ENCODE measurements at places on chromosomes 16 and 17. TPM values are rescaled to one million over a fixed set of nuclear protein-coding genes. Genes with fewer than 3 reads are reported as not detected.

GRCh38 chr17:39752241-39752881 lies 14.6 kb downstream of the GRB7 start:
- DNase-seq = no peak

DNA sequence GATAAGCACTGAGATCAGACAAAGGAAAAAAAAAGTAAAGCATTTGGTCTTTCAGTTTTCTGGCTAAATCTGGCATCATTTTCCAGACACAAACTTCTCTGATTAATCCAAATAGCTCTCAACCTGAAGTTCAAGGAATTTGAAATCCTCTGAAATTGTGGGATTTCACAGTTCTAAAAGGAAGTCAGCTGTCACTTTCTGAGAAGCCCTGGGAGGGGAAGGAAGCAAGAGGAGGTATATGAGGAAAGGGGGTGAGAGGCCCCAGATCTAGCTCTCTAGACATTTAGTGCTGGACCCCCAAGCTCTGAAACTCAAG lies 17.5 kb upstream of the HOXB9 start:
- no peak for DNase-seq

- peak; percentile 61 for DNase-seq
Measured at GRCh38 chr17:76710863-76711611, at the start of gene MXRA7. MXRA7 (minus strand) TSS chr17:76710965; CDS start chr17:76710946, 19 bp downstream.

- DNase-seq = peak; percentile 11
Measured at GRCh38 chr17:1830288-1830687, 483 bp downstream of the RPA1 start.

DNA sequence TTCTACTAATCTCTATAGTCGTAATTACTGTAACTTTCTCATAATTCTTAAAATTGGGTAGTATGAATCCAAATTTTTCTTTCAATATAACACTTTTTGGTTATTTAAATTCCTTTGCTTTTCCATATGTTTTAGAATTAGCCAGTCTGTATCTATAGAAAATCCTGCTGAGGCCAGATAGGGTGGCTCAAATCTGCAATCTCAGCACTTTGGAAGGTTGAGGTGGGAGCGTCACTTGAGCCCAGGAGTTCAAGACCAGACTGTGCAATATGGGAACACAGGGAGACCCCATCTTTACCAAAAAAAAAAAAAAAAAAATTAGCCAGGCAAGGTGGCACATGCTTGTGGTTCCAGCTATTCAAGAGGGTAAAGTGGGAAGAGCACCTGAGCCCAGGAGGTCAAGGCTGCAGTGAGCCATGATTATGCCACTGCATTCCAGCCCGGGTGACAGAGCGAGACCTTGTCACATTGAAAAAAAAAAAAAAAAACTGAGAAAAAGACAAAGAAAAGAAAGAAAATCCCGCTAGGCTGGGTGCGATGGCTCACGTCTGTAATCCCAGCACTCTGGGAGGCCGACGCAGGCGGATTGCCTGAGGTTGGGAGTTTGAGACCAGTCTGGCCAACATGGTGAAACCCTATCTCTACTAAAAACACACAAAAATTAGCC lies 9.3 kb downstream of the TERF2 start:
- DNase-seq = no peak

- DNase-seq = peak; percentile 43
Measured at GRCh38 chr17:8029121-8029520, 9.7 kb upstream of the ALOX15B start.

DNA sequence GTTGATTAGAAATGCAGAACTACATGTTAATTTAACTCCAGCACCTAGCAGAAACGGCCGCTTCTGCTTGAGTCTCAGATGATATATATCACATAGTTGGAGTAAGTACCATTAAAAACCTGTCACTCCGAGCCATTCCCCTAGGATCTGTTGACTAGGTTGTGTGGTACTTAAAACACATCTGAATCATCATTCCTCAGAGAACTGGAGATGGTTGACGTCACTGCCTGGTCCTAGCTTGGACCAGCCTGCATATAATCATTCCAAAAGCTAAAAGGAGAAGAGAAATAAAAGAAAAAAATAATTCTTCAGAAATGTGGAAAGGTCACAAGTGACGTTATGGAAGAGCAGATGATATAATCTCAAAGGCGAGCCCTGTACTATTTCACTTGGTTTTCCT lies 31.3 kb upstream of the RASL10B start:
- DNase-seq = peak; percentile 65

DNA sequence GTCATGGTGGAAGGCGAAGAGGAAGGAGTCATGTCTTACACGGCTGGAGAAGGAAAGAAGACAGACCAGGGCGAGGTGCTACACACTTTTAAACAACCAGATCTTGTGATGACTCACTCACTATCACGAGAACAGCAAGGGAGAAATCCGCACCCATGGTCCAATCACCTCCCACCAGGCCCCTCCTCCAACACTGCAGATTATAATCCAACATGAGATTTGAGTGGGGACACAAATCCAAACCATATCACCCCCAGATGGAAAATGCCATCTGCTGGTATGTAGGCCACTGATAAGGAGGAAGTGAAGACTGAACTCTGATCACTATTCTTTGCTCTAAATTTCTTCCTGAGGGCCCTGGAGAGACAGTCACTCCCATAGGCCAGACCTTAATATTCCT lies 7.5 kb upstream of the ITGAX start:
- no peak for DNase-seq

- no peak for DNase-seq
Measured at GRCh38 chr17:43984521-43984920, 19.9 kb upstream of the NAGS start.

DNA sequence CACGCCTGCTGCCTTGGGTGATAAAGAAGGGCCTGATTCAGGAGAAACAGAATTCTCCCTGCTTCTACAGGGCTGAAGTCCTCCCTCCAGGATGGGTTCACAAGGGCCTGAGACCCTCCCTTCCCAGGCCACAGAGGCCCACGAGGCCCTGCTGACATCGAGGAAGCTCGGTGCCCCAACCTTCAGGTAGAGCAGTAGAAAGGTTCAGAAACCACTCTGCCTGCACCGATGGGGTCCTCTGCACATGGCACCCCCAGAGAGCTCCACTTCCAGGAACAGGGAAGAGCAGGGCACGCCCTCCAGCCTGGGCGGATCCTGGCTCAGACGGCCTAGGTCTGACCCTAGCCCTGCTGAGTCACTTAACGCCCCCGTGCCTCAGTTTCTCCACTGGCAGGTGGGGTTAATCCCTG lies 773 bp downstream of the CENPX start:
- DNase-seq = no peak

GRCh38 chr16:87960852-87961251 lies 9.6 kb downstream of the BANP start:
- no peak for DNase-seq

GRCh38 chr16:11431915-11432465 lies 86.7 kb downstream of the RMI2 start:
- peak; percentile 1 for DNase-seq

GRCh38 chr17:64492481-64493109 lies 4.3 kb downstream of the POLG2 start:
- DNase-seq = no peak

DNA sequence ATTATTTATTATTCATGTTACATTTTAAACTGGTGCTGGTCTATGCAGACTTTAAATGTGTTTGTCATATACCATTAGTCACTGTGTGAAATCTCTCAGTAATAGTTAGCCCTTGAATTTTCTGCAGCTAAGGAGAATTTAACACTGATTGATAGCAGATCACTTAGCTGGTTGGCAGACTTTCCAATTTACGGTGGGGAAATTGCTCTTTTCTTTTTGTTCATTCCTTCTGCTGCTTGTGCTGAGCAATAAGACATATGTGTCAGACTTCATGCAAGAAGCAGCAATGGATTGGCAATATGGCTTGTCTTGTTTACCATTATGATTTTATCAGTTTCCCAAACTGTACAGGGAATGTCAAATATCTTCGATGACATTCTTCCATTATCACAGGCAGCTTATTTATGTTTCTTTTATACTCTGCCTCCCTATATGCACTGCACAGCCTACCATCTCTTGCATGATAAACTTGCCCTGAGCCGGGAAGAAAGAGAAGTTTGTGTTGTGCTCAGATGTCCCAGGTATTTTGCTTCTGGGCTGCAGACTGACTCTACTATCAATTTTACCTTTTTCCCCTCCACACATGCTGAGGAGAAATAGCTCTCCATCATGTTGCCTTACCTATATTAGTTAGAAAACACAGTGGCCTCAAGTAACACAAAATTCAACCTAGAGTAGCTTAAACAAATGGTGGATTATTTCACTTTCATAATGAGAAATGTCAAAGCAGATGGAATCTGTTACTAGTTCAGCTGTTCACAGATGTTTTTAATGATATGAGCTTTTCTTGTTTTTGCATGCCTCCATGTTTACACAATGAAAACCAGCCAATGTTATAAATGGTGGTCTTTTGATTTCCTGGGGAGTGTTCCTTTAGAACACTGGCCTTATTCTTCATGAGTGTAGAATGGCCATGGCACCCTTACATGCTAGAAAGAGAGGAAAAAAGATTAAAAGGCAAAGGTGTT lies 968.1 kb upstream of the GOT2 start:
- no peak for DNase-seq

DNA sequence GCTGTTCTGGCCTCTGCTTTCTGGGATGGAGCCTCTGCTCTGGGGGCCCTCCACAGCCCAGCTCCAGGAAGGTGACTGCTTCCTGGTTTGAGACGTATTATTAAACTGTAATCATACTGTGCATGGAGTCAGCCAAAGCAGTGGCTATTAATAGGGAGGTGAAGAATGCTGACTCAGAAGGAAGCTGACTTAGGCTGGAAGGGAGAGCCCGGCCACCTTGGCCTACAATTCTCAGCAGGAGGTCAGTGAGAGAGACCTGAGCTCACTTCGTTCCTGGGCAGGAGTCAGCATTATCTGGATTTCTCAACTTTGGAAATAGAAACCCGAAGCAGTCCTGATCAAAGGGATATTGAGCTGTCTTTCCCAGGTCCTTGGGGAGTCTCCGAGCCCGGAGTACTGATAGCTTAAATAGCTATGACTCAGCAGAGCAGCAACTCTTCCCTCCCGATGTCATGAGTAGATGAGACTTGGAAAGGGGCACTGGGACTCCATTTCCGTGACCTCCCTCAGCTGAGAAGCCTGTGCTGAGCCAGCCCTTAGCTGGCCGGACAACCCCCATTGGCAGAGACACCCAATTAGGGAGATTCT lies 91.8 kb downstream of the YPEL2 start:
- peak; percentile 96 for DNase-seq

- DNase-seq = no peak
Measured at GRCh38 chr17:33262266-33263123, 30.6 kb downstream of the ASIC2 start.

DNA sequence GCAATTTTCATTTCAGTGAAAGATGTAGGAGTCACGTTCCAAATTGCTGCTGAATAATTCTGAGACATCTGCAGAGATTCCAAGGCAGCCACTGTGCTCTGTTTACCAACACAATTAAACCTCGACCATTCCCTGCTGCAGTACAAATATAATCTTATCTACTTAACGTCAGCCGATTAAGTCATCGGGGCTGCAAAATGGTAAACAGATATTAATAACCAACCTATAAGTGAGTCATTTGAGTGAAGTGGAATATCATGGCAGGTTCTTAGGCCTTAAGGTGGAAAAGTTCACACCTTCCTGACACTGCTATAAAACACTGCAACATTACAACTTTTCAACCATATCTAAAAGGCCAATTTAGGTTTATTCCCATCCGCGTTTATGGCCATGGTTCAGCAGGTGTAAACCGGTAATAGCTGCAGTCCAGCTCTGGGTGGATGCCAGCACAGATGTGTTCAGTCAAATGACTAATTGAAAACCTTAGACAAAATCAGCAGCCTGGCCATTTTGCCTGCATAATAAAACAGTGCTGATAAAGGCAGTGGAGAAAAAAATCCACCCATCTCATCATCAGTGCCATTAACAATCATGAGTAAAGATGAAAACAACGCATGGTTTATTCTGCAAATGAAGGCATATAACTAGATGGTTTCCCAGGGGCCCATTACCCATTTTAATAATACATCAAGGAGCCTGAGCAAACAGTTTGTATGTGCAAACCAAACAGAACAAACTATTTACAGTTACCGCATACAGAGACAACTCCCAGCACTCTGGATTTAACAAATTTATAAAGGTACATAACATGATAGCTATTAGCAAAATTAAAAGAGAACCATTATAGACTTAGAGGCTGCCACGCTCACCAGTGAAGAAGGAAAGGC lies 202.9 kb upstream of the IRX3 start:
- no peak for DNase-seq

DNA sequence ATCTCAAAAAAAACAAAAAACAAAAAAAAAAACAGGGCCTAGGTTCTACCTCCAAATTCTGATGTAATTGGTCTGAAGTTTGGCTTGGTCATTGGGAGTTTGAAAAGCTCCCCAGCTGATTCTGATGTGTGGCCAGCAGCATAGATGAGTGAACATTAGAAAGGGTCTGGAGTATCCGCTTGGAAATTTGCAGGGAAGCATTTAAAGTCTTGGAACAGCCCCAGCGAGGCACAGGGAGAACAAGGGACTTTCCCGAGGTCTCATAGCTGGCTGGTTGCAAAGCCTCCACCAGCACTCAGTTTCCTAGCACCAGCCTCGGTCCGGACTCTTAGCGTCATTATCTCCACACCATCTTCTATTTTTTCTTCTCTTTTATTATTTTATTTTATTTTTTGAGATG lies 70.8 kb downstream of the RAB11FIP4 start:
- peak; percentile 51 for DNase-seq

GRCh38 chr16:52364500-52364899 lies 182.4 kb downstream of the TOX3 start:
- DNase-seq = no peak

Gene PTX4
- total RNA-seq = not detected

Gene TMEM92
- total RNA-seq = 0.09 TPM

Gene OR4D1
- not detected for total RNA-seq

Gene MLKL
- total RNA-seq = 10.8 TPM

Gene TBC1D3G
- total RNA-seq = not detected

Gene PPM1E
- 0.41 TPM for total RNA-seq

Gene SMTNL2
- total RNA-seq = not detected

Gene LYRM9
- 9.7 TPM for total RNA-seq

Gene KRTAP9-2
- not detected for total RNA-seq

Gene TEKT5
- not detected for total RNA-seq

Gene G6PC1
- not detected for total RNA-seq

Gene KRTAP17-1
- total RNA-seq = not detected

Gene ACSM5
- total RNA-seq = not detected

Gene PRR29
- total RNA-seq = 0.99 TPM
